ENCODE measurements at places on chromosomes 1 and 21.

- DNase-seq = no peak
Observed at GRCh38 chr1:232924874-232925273, 25.5 kb upstream of the NTPCR start.

- DNase-seq = no peak
Observed at GRCh38 chr1:39632682-39633417, 6.6 kb downstream of the HEYL start.

- DNase-seq = no peak
Observed at GRCh38 chr1:43321331-43321891, 16.2 kb upstream of the MPL start.

- no peak for DNase-seq
Observed at GRCh38 chr21:45974073-45975019, 7.2 kb upstream of the COL6A1 start.

GRCh38 chr1:58283388-58284224 lies 262.9 kb downstream of the OMA1 start:
- DNase-seq = no peak

DNA sequence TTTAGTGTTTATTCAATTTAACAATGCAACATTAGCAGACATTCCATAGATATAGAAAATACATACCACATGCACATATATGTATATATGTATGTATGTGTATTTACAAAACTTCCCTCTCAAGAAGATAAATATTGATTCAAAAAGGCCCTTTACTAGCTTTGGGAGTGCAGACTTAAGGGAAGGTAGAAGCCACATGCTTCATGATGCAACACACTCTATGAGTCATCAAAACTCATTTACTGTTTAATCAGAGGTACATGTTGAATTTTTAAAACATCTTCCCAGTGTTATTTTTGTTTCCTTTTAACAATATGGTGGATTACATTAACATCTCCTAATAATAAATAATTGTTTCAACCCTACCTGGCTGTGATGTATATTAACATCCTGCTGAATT lies 61.4 kb upstream of the KIRREL1 start:
- DNase-seq = no peak

GRCh38 chr21:29413683-29414082 lies 115.0 kb downstream of the BACH1 start:
- no peak for DNase-seq

DNA sequence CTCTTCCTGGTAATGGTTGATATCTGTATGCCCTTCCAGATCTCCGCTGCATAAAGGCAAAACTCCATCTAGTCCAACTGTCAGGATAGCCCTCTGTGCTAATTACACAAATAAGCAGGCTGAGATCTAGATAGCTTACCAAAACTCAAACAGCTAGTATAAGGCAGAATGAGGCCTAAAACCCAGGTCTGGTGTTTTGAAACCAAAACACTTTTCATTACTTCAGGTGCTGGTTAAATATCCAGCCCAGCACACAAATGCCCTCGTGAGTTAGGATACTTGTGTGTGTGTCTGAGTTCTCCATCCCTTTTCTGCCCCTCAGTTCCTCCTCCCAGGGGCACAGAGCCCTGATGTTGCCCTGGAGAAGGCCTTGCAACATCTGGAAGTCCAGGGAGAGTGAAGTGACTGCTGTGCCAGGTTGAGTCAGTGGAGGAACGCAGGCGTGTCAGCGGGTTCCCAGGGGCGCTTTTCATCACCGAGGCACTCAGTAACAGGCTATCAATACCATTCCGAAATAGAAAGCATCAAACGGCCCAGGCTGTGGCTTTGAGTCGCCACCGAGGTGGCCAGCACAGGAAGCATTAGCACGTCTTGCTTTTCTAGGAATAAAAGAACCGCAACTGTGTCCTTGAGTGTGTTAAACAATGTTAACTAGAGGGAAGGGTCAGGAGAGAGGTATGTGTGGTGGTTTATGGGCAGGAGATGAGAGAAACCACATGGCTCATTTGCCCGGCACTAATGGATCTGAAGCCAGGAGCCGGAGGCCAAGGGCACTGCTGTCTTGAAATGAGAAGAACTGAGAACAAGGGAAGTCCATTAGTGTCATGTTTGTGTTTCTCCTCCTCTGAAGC lies 90.7 kb upstream of the WLS start:
- no peak for DNase-seq

DNA sequence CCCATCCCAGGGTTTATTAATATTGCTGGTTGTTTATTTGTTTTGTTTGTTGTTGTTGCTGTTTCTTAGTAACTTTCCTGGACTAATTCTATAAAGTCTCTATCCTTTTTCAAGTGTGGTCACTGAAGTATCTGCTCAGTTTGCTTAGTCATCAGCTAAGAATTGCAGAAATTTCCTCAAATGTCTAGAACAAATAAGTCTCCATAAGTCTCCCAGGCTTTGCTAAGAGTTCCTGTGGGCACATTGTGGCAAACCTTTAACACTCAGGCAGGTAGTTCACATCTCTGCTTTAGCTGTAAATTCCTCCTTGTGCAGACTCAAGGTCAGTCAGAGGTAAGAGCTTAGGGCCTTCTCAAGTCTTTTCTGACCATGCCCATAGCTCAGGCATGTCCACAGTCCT lies 38.9 kb upstream of the C1orf185 start:
- DNase-seq = no peak

GRCh38 chr1:31760471-31761470 lies 3.4 kb downstream of the ADGRB2 start:
- DNase-seq = peak; percentile 38

- no peak for DNase-seq
Observed at GRCh38 chr1:4128616-4129015, 228.5 kb upstream of the C1orf174 start.

GRCh38 chr1:7025013-7025412 lies 239.8 kb downstream of the CAMTA1 start:
- DNase-seq = no peak

DNA sequence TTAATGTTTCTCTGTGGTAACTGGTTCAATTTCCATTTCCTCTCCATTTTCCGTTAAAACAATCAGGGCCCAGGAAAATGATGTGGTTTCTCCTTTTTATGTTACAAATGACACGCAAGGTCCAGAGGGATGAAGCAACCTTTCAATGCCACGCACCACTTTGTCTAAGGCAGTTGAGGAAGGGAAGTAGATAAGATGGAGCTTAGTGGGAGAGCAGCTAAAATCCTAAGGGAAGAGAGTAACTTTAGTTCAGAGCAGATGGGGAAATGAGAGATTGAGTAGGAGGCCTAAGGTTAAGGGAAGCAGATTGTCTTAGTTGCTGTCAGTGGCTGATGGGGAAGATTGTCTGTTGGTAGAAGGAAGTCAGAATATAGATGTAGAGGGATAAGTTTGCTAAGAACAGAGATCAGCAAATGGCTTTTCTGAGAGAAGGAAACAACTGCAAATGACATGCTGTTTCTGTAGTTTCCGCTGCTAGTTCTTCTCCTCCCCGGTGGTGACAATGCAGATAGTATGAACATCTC lies 660 bp downstream of the CD1C start:
- no peak for DNase-seq

DNA sequence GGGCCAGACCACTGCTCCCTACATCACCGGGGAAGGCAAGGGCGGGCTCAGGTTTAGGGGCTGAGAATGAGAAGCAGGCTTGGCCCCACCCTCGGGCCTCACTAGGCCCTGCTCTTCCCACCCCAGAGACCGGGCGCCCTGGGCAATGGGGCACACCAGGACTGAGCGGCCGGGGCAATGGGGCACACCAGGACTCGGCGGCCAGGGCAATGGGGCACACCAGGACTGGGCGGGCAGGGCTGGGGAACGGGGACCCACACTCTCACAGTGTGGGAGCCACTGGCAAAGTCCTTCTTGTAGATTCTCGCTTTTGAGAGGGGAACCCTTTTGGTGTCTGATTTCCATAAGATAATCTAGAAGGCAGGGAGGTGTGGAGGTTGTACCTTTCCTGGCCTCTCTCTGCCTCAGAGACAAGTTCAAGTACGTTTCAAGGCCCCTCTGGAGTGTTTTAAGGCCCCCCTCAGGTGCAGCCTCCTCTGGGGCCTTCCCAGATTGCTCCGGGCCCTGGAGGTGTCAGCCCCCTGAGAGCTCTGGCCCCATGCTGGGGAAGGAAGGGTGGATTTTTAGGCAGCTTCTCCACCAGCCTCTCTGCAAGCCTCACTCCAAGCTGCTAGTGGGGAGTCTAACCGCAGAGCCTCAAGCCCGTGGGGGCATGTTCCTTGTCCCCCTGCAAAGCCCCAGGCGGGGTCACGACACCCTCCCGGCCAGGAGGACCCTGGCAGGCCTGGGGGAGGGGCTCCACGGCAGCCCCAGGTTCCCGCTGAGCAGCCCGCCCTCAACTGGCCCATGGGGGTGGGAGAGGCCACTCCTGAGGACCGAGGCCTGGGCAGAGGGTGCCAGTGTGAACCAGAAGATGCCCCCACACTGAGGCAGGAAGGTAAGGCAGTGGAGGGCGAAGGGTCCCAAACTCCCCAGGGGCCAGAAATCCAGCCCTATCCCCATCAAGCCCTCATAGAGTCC lies 66.2 kb downstream of the ARHGEF16 start:
- DNase-seq = no peak

DNA sequence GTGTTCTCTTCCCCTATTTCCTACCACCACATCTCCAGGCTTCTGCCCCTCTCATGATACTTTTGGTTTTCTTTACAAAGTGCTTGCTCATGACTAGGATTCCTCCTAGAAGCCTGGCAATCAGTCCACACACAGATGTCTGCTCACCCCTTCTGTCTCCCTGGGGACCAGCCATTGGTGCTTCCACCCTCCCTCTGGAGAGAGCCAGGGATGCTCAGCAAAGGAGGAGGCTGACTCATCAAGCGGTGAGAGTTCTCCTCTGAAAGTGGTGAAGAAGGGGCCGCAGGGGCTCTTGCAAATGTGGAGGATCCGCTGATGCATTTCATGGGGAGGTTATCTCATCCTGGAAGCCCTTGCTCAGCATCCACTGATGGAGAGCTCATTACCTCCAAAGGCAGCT lies 14.5 kb downstream of the NT5C1A start:
- DNase-seq = no peak

DNA sequence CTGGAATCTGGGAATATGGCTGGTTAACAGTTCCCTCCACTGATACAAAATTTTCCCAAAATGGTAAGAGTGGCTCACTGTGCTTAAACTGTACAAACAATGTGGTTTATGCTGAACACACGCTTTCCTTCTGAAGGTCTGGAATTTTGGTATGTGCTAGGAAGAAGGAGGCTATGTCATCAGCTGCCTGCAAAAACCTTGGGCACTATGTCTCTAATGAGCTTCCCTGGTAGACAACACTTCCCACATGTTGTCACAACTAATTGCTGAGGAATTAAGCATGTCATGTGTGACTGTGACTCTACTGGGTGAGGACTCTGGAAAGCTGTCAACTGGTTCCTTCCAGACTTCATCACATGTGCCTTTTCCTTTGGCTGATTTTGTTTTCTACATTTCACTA lies 29.2 kb downstream of the IPP start:
- no peak for DNase-seq

GRCh38 chr1:41322101-41322661 lies 39.1 kb upstream of the FOXO6 start:
- no peak for DNase-seq

GRCh38 chr1:152110860-152111514 lies 4.3 kb downstream of the TCHH start:
- DNase-seq = no peak

Measured in NCI-H2227 treated with DMSO at 0.1 percent for 48 hours (cell line).